Calu3 (cell line): ENCODE measurements at places on chromosomes 1 and 21. TPM values are rescaled to one million over a fixed set of nuclear protein-coding genes. Genes with fewer than 3 reads are reported as not detected.

- DNase-seq = no peak
Observed at GRCh38 chr1:192627901-192628300, 8.0 kb upstream of the RGS13 start.

- DNase-seq = no peak
Observed at GRCh38 chr1:2270260-2271100, 42.4 kb downstream of the SKI start.

DNA sequence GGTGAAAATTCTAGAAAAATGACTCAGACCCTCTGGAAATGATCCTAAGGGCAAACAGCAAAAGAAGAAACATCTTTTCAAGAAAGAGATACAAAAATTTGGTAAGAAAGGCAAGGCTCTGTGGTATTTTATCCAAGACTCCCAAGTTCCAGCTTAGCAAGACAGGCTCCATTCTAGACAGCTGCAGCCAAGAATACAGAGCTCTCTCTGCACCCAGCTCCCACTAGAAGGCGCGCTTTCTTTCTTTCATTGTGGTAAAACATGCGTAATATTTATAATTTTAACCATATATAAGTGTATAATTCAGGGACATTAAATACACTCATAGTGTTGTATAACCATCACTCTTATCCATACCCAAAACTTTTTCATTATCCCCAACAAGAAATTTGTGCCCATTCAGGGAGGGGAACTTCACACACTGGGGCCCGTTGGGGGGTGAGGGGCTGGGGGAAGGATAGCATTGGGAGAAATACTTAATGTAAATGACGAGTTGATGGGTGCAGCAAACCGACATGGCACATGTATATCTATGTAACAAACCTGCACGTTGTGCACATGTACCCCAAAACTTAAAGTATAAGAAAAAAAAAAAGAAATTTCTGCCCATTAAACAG, 2.2 kb upstream of the HFM1 start:
- peak; percentile 40 for DNase-seq

DNA sequence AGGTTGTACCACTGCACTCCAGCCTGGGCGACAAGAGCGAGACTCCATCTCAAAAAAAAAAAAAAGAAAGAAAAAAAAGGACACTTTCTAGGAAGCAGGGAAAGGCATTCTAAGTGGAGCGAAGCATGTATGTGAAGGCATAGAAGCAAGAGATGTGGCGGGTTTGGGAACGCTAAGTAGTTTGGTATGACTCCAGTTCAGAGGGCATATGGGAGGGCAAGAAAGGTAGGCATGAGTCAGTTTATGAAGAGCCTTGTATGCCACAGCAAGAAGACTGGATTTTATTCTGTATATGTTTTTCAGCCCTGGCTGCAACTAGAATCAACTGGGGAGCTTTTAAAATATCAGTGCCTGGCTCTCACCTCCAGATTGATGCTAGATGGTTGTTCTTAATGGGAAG, 4.4 kb upstream of the ELOVL1 start:
- DNase-seq = no peak

GRCh38 chr1:106875622-106876021, 180.9 kb upstream of the PRMT6 start:
- no peak for DNase-seq

- DNase-seq = no peak
Observed at GRCh38 chr1:160718210-160718609, 6.6 kb upstream of the CD48 start.

- DNase-seq = no peak
Observed at GRCh38 chr1:24077278-24077978, 34.5 kb downstream of the MYOM3 start.

DNA sequence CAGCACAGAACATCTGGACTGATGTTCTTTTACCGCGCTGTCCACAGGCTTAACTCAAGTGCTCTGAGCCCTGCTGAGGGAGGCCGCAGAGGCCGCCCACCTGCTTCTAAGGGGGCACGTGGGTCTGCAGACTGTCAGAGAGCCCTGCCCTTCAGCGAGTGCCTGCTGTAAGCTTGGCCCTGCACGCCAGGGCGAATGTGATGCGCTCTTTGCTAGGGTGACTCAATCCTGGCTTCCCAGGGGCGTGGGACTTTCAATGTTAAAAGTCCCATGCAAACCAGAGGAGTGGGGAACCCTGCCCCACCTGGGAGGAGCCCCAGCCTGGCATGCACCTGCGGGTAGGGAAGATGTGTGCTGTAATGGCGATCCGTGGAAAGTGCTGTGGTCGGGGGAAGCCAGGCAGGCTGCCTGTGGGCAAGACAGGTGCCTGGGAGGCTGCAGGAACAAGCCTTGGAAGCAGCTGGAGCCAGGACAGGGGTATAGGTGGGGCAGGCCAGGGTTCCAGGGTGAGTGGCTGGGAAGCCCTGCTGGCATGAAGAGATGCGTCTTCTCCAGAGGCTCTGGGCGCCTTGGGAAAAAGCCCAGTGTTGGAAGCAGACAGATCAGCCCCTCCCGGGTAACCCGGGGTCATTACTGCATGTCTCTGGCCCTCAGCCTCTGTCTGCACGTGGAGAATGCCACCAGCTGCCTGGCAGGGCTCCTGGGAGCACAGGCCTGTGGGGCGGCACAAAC, 594 bp upstream of the PANK4 start:
- DNase-seq = no peak

DNA sequence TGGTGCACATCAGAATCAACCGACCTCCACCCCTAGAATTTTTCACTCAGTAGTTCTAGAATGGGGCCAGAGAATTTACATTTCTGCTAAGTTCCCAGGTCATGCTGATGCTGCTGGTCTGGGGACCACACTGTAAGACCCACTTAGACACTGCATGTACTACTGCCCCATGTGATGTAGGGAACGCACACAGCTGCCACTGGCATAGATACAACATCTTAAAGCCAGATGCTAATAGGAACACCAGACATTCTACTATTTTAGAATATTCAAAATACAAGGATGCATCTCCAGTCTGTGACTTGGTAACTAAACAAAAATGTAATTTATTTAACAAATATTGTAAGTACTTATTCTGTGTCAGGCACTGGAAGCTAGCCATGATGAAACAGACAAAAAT, 14.1 kb upstream of the ATP1B1 start:
- no peak for DNase-seq

The OLIG2 gene
- not detected in 2 replicates for total RNA-seq

The NKAIN1 gene
- total RNA-seq = not detected in 2 replicates

The ZNF648 gene
- 0.17 TPM in 1 of 2 replicates, not detected in the other for total RNA-seq

The FCRLA gene
- total RNA-seq = not detected in 2 replicates
